Left lung (tissue), 14 donors: ENCODE measurements at places on chromosomes 2 and 18.

DNA sequence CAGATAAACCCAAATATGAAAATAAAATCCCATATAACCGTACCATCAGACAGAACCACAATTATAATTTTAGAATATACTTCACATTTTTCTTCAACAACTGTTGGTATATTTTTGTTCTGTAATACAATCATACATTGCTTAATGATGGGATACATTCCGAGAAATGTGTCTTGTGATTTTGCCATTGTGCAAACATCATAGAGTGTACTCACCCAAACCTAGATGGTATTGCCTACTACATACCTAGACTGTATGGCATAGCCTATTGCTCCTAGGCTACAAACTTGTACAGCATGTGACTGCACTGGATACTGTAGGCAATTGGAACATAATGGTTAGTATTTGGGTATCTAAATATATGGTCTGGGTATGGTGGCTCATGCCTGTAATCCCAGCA, 30.6 kb downstream of the MAPRE3 start:
- no peaks in the 10 kb centered on the region for H3K36me3 ChIP-seq
- H3K27me3 ChIP-seq: no peaks in the 10 kb centered on the region
- DNase-seq: no peak
- no peak overlapping the region for H3K27ac ChIP-seq
- no peak overlapping the region for H3K4me3 ChIP-seq

- no peak for DNase-seq
- H3K4me3 ChIP-seq: no peak overlapping the region
- H3K36me3 ChIP-seq: no peaks in the 10 kb centered on the region
- no peak overlapping the region for H3K27ac ChIP-seq
- no peaks in the 10 kb centered on the region for H3K27me3 ChIP-seq
These were observed 23.5 kb downstream of the ROCK2 start for GRCh38 chr2:11320698-11321492.

GRCh38 chr18:67362906-67363305, 153.6 kb downstream of the DSEL start:
- H3K36me3 ChIP-seq: no peaks in the 10 kb centered on the region
- H3K27ac ChIP-seq: no peak overlapping the region
- no peaks in the 10 kb centered on the region for H3K4me1 ChIP-seq
- H3K27me3 ChIP-seq: no peaks in the 10 kb centered on the region
- no peak overlapping the region for H3K4me3 ChIP-seq
- DNase-seq: no peak

- no peak overlapping the region for H3K4me3 ChIP-seq
- no peaks in the 10 kb centered on the region for H3K36me3 ChIP-seq
- DNase-seq: peak; percentile 26
These were observed 252.5 kb downstream of the XIRP2 start for GRCh38 chr2:167140767-167141166.
